Mucosa of descending colon (tissue), 3 donors: ENCODE measurements at places on chromosomes 6 and 20.
A peak's percentile ranks its signal among the peaks of the same experiment; 100 is the strongest.

GRCh38 chr6:167717455-167717854 lies 109.3 kb upstream of the AFDN start:
- no peak for DNase-seq

DNA sequence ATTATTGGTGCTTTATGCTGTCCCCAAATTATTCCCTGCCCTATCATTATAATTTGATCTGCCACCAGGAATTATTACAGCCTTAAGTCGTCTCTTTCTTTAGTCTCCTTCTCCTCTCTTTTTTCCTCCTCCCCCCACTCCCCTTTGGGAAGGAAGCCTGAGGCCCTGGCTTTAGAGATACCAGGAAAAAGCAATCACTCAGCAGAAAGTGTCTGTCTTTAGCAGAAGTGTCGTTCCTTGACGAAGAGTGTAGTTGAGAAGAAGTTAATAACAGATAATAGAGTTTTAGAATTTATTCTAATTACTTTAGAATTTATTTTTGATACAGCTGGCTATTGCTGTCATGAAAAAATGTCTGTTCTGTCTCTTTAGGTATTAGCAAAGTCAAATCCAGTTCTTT lies 16.5 kb downstream of the LIN28B start:
- no peak for DNase-seq

- DNase-seq, result no peak
Measured at GRCh38 chr20:19552221-19553180, 205.6 kb upstream of the RIN2 start.

- DNase-seq, result no peak
Measured at GRCh38 chr20:1383623-1384404, 9.0 kb downstream of the FKBP1A start.

GRCh38 chr20:41422953-41423352 lies 56.3 kb upstream of the EMILIN3 start:
- no peak for DNase-seq

- no peak for DNase-seq
Measured at GRCh38 chr20:23339986-23340385, 10.6 kb upstream of the NXT1 start.

DNA sequence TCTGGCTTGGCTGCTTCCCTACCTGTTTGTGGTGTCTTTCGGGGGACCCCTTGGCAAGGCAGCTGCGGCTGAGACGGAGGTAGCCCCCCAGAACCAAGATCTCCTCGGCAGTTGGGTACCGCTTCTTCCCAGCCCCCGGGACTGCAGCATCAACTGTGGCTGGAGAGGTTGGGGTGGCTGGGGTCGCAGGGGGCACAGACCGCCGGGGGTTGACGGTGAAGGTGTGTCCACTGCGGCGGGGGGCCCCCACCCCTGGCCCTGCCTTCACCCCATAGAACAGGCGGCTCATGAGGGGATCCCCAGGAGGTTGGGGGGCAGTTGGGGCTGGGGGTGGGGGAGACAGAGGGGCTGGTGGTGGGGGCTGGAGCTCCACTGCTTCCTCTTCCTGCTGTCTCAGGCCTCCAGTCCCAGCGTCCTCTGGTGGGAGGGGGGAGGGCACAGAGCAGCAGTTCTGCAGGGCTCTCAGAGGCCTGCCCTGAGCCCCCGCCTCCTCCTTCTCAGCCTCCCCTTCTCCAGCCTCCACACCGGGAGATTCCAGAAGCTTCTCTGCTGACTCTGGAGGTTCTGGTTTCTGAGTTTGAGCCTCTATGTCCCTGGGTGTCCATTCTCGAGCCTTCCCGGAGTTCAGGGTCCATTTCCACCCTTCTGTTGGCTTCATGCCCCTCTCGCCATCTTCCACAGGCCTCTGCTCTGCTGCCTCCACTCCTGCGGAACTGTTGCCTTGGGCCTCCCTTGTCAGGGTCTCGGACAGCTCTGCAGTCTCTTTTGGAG lies 1.9 kb downstream of the PPP1R18 start:
- peak; percentile 72 for DNase-seq

- DNase-seq, result no peak
Measured at GRCh38 chr6:13049666-13050254, 278.6 kb downstream of the TBC1D7 start.

DNA sequence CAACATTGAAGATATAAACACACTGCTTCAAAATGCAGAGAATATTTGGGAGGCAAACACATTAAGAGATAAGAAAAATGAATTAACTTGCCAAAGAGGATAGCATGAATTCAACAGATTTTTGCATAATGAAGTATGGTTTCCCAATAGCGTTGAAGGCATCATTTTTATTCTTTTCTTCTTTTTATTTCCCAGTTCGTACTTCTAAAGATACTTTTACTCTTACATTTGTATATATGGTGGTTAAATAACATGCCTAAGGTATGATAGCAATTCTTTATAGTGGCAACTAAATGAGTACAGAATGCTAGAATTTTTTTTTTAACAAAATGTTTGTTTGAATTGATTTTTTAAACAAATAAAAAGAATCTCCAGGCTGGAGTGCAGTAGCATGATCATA lies 473.4 kb upstream of the MARCKS start:
- no peak for DNase-seq

- no peak for DNase-seq
Measured at GRCh38 chr6:20946022-20946421, 411.8 kb downstream of the CDKAL1 start.

- no peak for DNase-seq
Measured at GRCh38 chr6:13480631-13481501, 6.5 kb downstream of the GFOD1 start.

DNA sequence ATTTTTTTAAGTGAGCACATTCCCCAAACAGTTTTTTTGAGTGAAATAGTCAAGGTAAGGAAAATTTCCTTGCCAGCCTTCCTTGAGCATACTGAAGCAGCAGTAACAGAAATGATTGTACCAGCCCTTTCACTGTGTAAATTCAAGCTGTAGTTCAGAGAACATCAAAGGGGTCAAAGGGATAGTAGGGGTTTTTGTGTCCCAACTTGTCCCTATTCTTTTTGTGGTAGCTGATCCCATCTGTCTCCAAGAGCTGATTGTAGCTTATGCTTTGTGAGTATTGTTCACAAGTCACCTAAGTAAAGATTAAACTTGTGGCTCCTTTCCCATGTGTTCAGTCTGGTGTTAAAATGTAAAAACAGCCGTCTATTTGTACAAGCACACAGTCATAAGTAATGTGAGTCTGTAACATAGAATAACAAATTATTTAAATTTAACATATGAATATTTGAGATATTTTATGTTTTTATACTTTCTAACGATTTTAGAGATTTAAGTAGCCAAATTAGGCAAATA lies 185.0 kb downstream of the CENPW start:
- DNase-seq, result no peak

- DNase-seq, result no peak
Measured at GRCh38 chr6:5566718-5567117, 305.4 kb downstream of the FARS2 start.

DNA sequence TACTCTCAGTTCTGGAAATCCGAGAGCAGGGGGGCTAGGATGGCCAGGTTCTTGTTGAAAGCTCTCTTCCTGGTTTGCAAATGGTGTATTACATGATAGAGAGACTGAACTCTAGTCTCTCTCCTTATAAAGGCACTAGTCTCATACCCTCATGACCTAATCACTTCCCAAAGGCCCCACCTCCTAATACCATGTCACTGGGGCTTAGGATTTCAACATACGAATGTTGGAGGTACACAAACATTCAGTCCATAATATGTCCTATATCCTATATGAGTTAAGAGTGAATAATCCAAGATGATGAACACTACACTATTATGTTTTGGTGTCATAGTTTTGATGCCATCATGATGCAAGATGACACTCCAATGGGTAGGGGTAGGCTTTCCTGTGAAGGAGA lies 20.0 kb upstream of the TXLNB start:
- DNase-seq, result no peak

GRCh38 chr6:36075656-36076055 lies 48.0 kb downstream of the MAPK14 start:
- DNase-seq, result no peak

- peak; percentile 33 for DNase-seq
Measured at GRCh38 chr20:60262967-60263603, 304.9 kb downstream of the CDH26 start.

DNA sequence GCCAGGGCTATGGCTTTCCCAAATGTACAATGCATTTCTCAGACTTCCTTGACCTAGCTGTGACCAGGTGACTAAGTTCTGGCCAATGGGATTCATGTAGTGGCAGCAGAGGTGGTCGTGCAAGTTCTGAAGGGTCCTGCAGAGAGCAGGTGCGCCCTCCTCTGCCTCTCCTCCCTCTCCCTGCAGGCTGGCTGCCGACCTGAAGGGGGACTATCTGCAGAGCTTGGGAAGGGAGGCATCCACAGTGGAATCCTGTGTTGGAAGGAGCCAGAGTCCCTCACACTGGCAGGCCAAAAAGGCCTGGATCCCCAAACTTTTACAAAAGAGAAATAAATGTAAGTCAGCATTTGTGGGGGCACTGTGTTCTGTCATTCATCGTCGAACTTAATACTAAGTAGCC lies 66.6 kb downstream of the CDH26 start:
- DNase-seq, result no peak

DNA sequence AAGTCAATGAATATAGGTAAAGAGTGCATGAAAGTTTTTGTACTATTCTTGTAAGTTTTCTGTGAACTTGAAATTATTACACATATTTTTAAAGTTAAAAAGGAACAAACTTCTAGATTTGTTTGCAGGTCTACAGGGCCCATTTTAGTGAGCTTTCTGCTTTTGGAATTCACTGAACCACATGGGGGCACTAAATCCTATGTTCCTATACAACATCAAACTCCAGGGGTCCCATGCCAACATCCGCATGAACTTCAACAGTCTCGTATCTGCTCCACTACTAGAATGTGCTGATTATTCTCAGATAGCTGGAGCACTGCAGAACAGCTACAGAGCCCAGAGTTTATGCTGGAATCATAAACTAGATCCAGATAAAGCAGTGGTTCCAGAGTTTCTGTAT lies 347.9 kb upstream of the SPTLC3 start:
- no peak for DNase-seq

DNA sequence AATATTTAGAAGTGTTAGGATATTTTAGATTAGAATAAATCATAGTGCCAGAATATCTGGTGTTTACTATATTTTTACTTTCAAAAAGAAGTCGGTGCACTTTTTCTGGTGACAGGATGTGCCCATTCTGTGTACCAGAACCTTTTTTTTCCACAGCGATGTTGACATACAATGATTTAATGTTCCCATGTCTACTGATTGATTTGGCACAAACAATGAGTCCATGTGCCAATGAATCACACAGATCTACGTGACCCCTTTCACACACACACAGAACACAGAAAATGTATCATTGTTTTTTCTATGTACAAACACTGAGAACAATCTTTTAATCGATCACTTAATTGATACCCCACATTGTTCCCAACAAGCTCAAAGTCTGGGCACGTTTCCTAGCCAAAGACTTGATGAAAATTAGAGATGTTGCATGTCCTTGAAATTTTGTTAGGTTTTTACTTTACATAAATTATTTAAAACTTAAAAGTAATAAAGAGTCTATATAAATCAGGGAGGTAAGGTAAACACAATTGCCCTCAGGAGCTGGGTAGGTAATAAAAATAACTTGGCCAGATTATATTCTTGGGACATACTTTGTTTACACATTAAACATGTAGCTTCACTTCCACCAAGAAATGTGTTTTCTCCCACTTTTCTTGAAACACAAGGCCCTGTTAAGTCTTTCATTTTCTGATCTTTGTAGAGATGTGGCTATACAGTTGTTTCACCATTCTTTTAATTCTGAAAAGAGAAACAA lies 36.4 kb upstream of the SOX4 start:
- DNase-seq, result no peak

DNA sequence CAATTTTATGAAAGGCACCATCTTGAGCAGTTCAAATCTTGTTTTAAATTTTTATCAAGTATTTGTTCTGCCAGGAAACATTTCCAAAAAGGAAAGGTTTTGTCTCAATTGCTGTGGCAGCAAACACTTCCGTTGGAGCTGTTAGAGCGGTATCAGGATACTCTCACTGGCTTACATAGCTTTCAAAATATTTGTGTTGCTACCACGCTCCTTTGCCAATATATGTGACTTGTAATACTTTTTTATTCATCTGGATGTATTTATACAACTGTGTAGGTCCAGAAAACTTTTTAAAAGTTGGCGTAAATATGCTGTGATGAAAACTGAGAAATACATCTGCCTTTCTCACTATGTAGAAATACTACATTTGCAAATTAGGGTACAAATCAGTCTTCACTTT lies 37.8 kb upstream of the NHSL1 start:
- no peak for DNase-seq

- DNase-seq, result no peak
Measured at GRCh38 chr20:38982291-38982690, 20.1 kb downstream of the DHX35 start.

DNA sequence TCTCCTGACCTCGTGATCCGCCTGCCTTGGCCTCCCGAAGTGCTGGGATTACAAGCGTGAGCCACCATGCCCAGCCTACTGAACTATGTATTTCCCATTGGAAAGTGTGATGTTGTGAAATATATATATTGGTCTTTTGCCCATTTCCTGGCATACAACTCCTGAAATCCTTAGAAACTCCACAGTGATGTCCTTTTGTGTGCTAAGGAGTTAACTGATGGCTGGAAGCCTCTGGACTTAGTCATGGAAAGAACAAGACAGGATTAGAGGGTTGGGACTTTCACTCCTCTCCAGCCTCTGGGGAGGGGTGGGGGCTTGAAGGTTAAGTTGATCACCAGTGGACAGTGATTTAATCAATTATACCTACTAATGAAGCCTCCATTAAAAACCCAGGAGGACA lies 7.1 kb downstream of the PANK2 start:
- no peak for DNase-seq

- no peak for DNase-seq
Measured at GRCh38 chr6:31799781-31800180, 4.2 kb upstream of the VARS1 start.

- DNase-seq, result no peak
Measured at GRCh38 chr20:2151858-2152281, 50.2 kb downstream of the STK35 start.

GRCh38 chr6:166815629-166816028 lies 140.7 kb downstream of the RNASET2 start:
- DNase-seq, result no peak

DNA sequence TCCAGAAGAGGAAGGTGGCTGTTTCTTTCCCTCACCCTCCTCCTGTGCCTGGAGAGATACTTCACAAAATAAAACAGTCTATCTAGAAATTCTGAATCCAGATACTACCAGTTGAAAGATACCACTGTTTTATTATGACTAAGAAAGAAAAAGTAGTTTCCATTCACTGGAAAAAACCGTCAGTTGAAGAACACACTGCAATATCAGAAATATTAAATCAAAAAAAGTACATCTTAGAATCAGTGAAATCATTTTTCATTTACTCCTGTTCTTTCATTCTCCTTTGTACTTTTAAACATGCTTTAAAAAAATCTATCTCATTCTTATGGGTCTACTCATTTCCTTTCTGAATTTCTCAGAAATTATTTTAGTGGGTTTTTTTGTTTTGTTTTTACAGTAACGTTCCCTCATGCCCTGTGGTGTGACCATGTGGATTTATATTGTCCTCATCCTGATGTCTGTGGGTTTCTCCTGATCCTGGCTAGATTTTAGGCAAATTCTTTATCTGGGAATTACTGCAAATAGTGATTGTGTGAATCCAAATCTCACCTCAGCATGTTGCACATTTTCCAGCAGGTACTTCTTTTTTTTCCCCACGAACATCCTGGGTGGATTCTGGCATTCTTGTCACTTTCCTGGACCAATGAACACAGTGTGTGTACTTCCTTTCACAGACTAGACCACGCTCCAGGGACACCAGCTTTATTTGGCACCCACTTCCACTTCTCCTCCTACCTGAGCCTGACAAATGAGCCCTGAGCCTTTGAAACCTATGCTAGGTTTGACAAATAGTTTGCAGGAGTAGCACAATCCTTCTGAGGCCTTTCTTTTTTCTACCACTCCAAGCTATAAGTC lies 114.0 kb upstream of the LAMP5 start:
- DNase-seq, result no peak
